Stimulated activated CD4-positive, alpha-beta T cell treated with anti-CD3 and anti-CD28 coated beads, Interleukin-12 subunit alpha, Interleukin-12 subunit beta, amount 100 ng/mL, for 4 hours (primary cell): ENCODE measurements at places on chromosomes 11 and 22.

DNA sequence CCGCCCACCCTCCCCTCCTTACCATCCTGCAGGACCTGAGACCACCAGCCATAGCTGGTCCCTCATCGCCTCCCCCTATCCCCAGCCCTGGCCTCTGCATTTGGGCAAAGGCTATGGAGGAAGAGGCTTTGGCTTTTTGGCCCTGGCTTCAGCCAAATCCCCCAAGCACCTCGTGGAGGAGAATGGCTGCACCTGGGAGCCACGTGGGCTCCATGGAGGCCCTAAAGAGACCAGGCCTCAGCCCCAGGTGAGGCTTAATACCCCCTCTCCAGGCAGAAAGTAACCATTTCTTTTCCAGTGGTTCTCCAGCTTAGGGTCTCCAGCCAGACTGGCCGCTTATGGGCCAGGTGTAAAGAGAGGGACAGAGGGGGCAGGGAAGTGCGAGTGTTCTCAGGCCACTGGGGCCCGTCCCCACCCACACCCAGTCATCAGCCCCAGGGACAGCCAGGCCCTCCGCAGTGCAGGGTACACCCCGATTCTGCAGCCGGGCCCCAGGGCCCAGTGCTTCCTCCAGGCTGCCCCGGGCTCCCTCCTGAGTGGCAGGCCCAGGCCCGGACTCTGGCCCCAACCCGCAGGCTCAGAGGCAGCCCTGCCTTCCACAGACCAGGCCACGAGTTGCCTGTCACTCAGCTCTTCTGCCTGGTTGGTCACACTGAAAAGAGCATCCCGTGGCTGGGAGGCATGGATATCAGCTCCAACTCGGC lies 26.4 kb downstream of the CDKN1C start:
- no peak for DNase-seq

GRCh38 chr11:70153133-70153727 lies 49.9 kb upstream of the FADD start:
- no peak for DNase-seq

DNA sequence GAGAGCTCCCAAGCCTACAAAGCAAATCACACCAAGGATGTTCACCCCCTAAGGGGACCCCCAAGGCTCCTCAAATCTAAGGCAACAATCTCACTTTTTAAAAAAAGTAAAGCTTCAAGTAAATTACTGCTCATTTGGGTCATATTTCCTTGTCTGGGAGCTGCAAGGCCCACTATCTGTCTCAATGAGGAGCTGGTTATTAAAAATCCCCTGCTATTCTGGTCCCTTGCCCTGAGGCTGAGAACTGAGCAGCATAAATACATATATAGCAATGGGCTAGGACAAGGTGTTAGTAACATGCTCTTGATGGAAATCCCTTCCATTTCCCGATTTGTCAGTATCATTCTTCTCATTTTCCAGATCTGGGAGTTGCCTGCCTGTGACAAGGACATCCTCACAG lies 119.2 kb downstream of the ETS1 start:
- DNase-seq = no peak

- no peak for DNase-seq
Measured at GRCh38 chr22:26450453-26451185, 21.6 kb downstream of the ASPHD2 start.

GRCh38 chr22:42697542-42698013 lies 23.1 kb downstream of the A4GALT start:
- DNase-seq = no peak

- DNase-seq = no peak
Measured at GRCh38 chr11:85572056-85572455, 55.1 kb downstream of the DLG2 start.

DNA sequence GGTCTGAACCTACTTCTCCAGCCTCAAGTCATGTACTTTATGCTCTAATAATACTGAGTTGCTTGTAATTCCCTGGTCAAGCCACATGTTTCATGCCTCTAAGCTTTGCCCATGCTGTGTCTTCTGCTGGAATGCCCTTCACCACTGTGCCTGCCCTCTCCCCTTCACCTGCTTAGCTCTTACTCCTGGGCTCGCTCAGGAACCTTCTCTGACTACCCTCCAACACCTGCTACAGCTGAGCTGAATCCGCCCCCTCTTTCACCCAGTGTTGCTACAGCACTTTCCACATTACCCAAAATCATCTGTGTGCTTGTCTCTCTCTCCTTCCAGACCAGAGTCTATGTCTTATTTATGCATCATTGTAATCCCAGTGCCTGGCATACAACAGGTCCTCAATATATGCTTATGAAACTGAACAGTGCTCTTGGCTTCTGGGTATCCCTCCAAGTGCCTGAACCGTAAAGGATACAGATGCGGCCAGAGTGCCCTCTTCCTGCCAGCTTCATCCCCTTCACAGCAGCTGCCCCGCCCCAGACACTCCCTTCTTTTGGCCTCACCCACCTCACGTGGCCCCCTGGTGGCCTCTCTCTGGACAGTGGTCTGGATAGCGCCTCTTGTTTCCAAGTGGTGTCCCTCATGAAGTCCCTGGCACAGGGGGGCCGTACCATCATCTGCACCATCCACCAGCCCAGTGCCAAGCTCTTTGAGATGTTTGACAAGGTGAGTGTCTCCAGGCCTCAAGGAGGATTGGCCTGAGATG lies 7.1 kb downstream of the ABCG4 start:
- no peak for DNase-seq

- no peak for DNase-seq
Measured at GRCh38 chr11:131165036-131165435, 205.4 kb upstream of the NTM start.

- DNase-seq = no peak
Measured at GRCh38 chr22:44219101-44219870, 38.6 kb downstream of the PARVG start.

- DNase-seq = no peak
Measured at GRCh38 chr22:50621948-50622722, 5.8 kb downstream of the ARSA start.

DNA sequence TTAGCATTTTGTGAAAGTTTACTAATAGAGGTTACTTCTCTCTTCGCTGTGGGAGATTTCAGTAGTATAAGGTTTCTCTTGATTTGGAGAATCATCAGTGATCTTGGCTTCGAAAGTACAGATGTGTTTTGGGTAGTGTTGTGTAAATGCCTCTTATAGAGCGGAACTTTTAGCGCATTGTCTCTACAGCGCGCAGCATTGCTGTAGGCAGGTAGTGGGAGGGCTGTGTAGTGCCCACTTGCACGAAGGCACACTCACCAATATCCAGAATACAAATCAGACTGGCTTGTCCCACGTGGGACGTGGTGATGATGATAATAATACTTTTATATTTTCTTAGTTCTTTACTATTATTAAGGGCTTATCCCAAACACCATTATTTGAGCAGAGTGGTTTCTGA lies 51.4 kb downstream of the FAM83F start:
- no peak for DNase-seq

DNA sequence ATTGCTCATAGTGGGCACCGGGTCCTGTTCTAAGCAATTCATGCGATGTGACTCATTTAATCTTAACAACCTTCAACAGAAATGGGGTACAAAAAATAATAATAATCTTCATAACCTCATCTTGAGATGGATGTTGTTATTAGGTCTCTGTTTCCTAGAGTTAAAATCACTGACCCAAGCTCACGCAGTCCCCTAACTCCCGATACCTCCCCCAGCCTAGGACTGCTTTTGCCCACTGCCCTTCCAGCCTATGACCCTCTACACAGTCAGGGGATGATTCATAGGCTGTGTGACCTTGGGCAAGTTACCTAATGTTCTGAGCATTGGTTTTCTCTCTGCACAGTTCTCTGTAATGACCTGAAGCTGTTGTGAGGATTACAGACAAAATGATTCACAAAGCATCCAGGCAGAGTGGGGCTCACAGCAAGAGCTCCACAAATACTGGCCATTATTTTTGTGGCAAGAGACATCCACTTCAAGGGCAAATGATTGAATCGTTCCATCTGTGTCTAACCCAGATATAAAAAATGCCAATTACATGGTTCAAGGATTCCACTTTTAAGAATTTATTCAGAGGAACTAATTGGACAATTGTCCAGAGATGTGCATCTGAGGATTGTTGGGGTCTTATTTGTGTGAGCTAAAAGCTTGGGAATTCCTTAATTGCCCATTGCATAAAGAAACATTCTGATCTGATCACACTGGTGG lies 20.0 kb downstream of the MTFP1 start:
- no peak for DNase-seq

DNA sequence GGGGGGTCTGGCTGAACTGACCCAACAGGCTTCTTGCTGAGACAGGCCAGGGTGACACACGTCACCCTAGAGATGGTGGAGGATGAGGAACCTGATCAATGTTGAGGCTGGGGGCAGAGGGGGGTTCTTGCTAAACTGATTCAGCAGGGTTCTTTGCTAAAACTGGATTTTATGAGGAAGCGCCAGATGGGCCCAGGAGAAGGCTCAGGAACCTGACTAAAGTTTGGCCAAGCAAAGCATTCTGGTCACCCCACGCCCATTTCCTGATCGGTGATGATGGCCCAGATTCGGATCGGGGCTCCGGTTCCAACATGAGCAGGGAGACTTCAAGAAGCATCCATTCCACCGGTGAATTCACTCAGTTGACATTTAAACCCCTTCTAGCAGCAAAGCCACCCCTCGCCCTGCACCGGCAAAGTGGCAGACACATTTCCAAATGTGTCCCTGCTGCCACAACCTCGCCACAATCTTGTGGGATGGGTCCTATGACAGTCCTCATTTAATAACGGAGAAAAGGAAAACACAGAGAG lies 34.2 kb upstream of the SLC22A12 start:
- DNase-seq = no peak

DNA sequence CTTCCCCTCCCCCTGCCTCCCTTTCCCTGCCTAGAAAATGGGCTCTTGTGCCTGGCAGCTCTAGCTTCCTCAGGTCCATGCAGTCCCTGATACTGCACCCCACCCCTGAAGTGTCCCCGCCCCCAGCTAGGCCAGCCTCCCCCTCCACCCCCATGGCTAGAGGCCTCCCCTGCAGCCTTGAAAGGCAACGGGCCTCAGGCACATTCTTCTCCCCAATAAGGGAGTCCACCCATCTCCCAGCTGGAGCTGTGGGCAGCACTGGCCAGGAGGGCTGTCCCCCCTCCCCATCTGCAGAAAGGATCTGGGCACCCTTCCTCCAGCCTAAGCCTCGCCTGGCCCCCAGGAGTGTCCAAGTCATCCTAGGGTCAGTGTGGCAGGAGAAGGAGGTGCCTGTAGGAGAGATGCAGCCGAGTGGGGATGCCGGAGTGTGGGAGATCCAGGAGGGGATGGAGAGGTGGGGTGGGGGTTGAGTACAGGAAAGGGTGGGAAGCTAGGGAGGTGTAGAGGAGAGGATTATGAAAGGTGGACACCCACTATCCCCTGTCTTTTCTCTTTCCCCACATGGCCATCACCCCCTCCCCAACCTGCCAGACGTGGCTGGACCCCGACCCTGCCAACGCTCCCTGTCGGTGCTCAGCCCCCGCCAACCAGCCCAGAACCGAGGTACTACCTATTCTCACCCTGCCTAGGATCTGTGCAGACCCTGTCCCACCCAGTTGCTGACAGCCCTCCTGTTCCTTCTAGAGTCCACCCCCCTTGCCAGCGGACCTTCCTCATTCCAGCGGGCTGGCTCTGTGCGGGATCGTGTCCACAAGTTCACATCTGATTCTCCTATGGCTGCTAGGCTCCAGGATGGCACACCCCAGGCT lies 9.3 kb downstream of the SMTN start:
- no peak for DNase-seq

DNA sequence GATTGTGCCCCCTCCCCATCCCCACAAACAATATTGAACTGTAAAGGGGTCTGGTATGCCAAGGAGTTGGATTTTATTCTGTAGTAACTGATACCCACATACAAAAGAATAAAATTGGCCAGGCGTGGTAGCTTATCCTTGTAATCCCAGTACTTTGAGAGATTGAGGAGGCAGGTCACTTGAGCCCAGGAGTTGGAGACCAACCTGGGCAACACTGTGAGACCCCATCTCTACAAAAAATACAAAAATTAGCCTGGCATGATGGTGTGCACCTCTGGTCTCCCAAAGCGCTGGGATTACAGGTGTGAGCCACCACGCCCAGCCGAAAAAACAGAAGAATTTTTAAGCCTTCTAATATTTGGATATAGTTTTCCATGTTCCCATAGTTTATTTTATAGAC lies 4.2 kb upstream of the GLB1L3 start:
- DNase-seq = no peak

DNA sequence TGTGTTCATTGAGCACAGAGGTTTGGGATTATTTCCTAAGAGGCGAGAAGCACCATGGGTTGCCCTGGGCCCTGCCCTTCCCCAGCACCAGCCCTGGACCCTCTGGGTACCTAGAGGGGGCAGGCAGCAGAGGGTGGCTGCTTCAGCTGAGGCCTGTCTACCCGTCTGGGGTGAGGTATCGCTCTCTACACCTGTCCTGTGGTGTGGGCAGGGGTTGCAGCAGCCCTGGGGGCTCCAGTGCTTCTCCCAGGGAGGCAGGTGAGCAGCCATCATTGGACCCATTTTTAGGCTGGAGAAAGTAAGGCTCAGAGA lies 15.6 kb downstream of the PRDM11 start:
- no peak for DNase-seq

GRCh38 chr11:1038921-1039320 lies 2.4 kb upstream of the MUC6 start:
- DNase-seq = no peak

DNA sequence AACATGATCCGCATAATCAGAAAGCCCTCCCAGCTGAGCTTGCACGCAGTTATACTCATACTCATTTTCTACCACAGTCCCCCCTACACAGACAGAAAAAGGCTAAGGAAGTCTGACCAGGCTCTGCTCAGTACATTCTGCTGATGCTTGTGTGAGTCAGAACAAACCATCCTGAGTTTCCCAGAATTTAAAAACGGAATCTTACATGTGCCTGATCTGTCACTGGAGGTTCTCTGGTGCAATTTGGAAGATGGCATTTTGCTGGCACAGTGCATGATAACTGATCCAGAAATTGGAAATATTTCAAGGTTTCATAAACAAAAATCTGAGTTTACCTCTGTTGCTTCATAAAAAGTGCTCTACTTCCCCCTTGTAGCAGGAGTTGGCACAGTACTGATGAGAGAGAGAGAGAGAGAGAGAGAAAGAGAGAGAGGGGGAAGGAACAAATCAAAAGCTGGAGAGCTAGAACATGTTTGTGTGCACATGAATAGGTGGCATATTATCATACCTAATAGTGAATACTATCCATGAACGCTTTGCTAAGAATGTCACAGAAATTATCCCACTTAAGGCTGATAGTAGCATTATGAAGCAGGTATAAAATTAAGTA lies 1085.3 kb downstream of the DLG2 start:
- DNase-seq = no peak

- DNase-seq = no peak
Measured at GRCh38 chr11:118215262-118215661, 9.5 kb downstream of the JAML start.
